ENCODE measurements at places on chromosomes 3 and 15.
A peak's percentile ranks its signal among the peaks of the same experiment; 100 is the strongest.

GRCh38 chr3:193237030-193237429 lies 4.0 kb upstream of the PLAAT1 start:
- no peak for DNase-seq

- DNase-seq = no peak
Measured at GRCh38 chr3:187735383-187735782, 9.9 kb downstream of the BCL6 start.

- DNase-seq = no peak
Measured at GRCh38 chr3:109927726-109928125, 590.4 kb upstream of the DPPA4 start.

GRCh38 chr3:65902304-65902793 lies 136.4 kb downstream of the MAGI1 start:
- DNase-seq = no peak

- no peak for DNase-seq
Measured at GRCh38 chr3:163196815-163197374, 1700.3 kb downstream of the OTOL1 start.

DNA sequence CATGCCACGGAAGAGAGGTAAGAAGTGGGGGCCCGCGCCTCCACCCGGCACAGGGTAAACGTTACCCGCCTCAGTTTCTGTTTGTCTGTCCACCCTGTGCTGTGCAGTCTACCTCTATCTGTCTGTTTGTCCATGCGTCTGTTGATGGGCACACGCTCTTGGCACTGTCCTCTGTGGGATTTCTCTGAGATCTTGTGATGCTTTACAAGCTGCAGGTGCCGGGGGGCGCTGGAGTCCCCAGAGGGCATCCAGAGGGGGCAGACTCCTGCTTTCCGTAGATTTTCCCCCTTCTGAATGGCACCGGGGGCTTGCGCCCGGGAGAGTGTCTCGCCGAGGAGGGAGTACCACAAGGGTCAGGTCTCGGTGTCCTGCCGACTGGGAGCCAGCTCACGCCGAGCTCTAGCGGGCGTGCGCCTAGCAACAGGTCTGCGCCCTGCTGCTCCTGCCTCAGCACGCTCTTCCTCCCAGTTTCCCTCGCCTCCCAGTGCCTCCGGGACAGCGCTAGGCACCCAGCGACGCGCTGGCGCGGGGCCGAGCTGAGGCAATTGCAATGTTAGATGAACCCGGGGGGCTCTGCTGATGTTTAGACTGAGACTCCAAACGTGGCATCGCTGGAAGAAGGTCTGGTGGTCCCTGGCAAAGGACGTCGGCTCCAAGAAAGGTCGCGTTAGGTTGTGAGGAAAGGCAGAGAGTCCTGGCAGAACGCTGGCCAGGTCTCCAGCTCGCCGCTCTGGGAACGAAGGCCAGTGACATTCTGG lies 667 bp downstream of the CEMIP start:
- DNase-seq = no peak

DNA sequence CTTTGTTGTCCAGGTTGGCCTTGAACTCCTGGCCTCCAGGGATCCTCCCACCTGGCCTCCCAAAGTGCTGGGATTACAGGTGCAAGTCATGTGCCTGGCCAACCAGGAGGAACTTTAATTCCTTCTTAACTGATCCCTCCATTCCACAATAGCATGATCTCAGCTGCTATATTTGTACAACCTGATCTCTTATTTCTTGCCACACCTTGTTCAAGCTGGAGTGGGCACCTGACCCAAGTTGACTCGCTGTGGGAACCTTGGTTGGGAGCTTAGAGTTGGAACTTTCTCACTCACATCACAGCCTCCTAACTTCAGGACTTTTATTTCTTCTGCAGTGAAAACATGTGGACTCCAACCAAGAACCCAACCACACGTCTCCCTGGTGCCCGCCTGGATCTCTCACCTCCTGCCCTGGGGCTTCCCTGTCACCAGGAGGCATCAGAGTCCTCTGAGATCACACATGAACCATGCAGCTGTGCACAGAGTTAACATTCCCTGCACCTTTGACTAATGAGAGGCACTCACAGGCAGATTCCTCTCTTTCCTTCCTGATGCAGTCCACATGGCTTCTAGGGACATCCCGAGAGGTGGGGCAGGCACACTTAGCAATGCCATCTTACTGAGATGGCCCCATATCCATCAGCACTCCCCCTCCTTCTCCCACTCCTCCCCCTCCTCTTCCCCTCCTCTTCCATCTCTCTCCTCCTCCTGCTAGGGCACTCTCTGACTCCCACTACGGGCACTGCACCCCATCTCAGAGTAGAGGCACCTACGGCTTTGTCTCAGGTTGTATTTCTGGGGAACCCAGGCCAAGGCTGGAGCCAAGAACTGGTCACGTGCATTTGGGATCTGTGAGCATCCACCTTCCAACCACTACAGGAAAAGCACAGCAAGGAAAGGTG lies 9.7 kb upstream of the CYFIP1 start:
- DNase-seq = no peak

- DNase-seq = peak; percentile 33
Measured at GRCh38 chr15:40471105-40471807, 472 bp downstream of the CHST14 start.

- DNase-seq = no peak
Measured at GRCh38 chr3:130661140-130661891, 85.3 kb downstream of the PIK3R4 start.

GRCh38 chr3:127454051-127454450 lies 136.5 kb downstream of the TPRA1 start:
- DNase-seq = no peak

GRCh38 chr3:11661827-11662226 lies 18.1 kb upstream of the VGLL4 start:
- no peak for DNase-seq

DNA sequence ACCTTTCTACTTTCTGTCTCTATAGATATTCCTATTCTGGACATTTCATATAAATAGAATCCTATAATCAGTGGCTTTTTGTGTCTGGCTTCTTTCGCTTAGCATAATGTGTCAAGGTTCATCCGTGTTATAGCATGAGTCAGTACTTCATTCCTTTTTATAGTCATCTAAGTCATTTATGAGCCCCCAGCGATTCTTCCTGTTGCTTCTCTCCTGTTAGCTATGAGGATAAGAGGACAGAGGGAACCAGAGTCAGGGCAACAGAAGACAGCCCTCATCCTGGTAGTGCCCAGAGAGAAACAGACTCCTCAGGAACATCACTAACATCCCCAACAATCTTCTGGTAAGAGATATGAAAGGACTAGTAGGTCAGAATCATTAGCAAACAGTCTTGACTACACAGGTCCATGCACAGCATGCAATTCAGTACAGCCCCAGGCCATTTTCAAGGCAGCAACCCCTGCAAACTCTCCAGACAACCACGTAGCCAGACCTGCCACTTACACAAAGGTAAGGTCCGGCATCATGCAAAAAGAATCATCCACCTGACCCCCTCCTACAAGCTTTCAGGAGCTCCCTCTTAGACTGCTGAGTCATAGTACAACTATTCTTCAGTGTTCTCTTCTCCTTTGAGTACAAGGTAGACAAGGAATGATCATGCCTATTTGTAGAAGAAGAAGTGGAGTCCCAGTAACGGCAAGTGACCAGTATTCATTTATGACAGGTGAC lies 91.5 kb downstream of the MYLK start:
- no peak for DNase-seq

- DNase-seq = no peak
Measured at GRCh38 chr3:112811131-112811884, 35.4 kb downstream of the CD200R1L start.

GRCh38 chr15:57922776-57923175 lies 142.7 kb downstream of the ALDH1A2 start:
- DNase-seq = no peak

GRCh38 chr3:98730338-98730737 lies 32.8 kb upstream of the ST3GAL6 start:
- no peak for DNase-seq

GRCh38 chr15:35054380-35054779 lies 30.7 kb downstream of the NANOGP8 start:
- no peak for DNase-seq

DNA sequence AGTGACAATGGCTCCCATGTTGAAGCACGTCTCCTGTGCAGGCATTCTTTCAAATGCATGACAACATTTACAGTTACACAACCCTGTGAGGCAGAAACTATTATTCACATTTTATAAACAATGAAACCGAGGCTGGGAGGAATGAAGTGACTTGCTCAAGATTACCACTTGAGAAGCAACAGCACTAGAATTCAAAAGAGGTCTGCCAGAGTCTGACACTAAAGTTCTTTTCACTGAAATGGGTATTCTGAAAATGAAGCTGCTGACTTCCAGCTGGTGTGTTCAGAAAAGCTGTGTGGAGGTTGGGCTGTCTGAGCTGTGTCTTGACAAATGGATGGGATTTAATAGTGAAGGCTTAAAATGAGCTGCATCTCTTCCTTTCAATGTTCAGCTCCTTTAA lies 104.4 kb downstream of the THSD4 start:
- no peak for DNase-seq

DNA sequence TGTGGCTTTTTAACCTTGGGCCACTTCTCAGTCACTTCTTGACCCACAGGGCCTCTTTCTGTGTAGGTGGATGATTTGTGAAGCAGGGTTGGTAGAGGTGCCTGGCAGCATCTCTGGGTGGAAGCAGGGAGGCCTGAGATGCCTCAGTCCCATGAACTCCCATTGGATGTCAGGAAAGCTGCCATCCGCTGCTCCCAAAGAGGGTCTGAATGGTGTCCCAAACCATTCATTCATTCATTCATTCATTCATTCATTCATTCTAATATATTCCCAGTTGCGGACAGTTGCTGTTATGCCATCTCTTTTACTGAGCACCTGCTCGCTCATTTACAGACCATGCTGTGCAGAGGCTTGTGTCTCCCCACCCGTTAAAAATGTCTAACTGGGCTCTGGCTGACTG lies 98.7 kb downstream of the CHDH start:
- no peak for DNase-seq

- DNase-seq = no peak
Measured at GRCh38 chr15:99729920-99730319, 3.3 kb downstream of the LYSMD4 start.

- no peak for DNase-seq
Measured at GRCh38 chr3:58025406-58025805, 17.2 kb downstream of the FLNB start.

GRCh38 chr3:125431912-125432790 lies 57.0 kb upstream of the ZNF148 start:
- DNase-seq = no peak

DNA sequence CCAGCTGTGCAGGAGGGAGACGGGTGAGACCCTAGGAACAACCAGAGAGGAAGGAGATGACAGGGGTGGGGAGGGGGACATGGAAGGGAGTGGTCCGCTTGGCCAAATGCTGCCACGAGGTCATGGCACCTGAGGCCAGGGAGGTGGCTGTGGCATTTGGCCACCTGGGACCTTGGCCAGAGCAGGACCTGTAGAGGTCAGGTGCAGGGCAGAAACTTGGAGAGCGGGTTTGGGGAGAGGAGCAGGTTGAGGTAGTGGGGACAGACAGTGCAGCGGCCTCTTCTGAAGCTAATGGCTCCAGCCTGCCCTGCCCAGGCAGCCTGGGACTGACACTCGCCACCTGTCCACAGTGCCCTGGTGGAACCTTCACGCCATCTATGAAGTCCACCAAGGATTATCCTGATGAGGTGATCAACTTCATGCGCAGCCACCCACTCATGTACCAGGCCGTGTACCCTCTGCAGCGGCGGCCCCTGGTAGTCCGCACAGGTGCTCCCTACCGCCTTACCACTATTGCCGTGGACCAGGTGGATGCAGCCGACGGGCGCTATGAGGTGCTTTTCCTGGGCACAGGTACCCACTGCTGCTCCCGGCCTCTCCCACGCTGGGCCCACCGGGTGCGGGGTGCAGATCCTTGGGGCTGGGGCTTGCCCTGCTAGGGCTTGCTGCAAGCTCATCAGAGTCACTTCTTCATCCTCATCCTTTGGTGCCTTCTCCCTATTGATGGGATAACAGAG lies 7.0 kb upstream of the GNAT1 start:
- no peak for DNase-seq

GRCh38 chr3:170178651-170179050 lies 2.9 kb downstream of the PHC3 start:
- DNase-seq = peak; percentile 42

- DNase-seq = no peak
Measured at GRCh38 chr15:31815411-31816155, 214.7 kb upstream of the CHRNA7 start.

DNA sequence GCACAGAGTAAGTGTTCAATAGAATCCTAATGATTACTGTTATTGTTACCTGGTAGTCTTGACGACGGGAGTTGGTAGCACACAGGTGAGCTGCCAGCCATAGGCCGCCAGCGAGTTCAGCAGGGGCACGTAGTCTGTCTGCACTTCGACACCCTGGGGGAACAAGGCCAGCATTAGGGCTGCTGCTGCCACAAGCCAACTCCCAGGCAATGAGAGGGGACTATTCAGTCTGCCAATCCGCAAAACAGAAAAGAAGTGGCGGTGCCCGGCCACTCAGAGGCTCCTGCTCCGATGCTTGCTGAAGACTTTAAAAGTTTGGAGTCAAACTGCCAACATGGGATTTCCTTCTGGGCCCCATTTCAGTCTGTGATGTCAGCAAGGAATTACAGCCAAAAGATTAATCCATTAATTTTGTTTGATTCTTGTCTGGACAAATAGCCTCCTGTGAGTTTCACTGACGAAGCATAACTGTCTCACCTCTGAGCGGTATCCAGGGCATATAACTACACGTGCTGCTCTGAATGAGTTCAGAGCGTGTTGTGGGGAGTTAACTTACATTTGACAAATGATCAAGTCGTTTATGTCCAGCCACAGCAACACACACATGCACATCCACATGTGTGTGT lies 61.8 kb downstream of the OXNAD1 start:
- DNase-seq = no peak

DNA sequence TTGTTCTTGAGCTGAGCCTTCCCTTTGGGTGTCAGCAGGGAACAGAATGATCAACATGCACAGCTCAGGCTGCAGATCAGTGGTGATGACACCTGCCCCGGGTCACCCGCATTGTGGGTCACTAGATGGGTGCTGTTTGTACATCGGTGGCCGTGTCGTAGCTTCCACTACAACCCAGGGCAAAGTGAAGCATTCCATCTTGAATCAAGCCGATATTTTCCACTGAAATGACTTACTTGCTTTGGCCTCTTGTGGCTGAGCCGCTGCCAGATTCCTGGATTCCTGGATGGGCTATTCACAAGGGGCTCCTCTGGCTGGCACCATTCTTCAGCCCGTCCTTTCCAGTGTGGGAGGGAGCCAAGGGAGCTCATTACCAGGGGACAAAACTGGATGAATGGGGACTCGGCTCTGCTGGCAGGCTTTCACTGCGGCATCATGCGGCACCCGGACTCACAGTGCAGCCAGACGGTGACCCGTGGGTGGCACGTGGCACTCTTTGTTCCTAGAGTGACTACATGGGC lies 65.6 kb downstream of the SLCO3A1 start:
- no peak for DNase-seq

GRCh38 chr3:33146791-33147445 lies 33.1 kb downstream of the CRTAP start:
- no peak for DNase-seq
